ENCODE measurements at places on chromosomes 3 and 15. TPM values are rescaled to one million over a fixed set of nuclear protein-coding genes. Genes with fewer than 3 reads are reported as not detected.

The AHSG gene
- not detected for total RNA-seq

The LSAMP gene
- total RNA-seq: 2.0 TPM

The PLA1A gene
- not detected for total RNA-seq

The CHST2 gene
- 28.3 TPM for total RNA-seq

The KIF15 gene
- 26.2 TPM for total RNA-seq

The TGM5 gene
- total RNA-seq: not detected

The MOBP gene
- not detected for total RNA-seq
